Thyroid gland (tissue), 4 donors: ENCODE measurements at places on chromosomes 7 and 10. TPM values are rescaled to one million over a fixed set of nuclear protein-coding genes. Genes with fewer than 3 reads are reported as not detected.
A peak's percentile ranks its signal among the peaks of the same experiment; 100 is the strongest.

- DNase-seq, result no peak
- no peak overlapping the region for H3K27ac ChIP-seq
These were observed 364.3 kb upstream of the TMEM229A start for GRCh38 chr7:124397134-124397533.

GRCh38 chr7:130868139-130868538, 134.1 kb upstream of the KLF14 start:
- H3K27ac ChIP-seq, result peak overlapping the region; percentile 54
- peak; percentile 48 for DNase-seq
- H3K36me3 ChIP-seq, result peaks cover 23% of the 10 kb centered on the region
- H3K27me3 ChIP-seq, result no peaks in the 10 kb centered on the region
- peaks cover 29% of the 10 kb centered on the region for H3K4me1 ChIP-seq
- no peak overlapping the region for H3K4me3 ChIP-seq

SLC29A3 gene
- 8.1 TPM for total RNA-seq

ZNF789 gene
- total RNA-seq, result 11.0 TPM

GRCh38 chr10:15603446-15604011, 116.2 kb downstream of the ITGA8 start:
- H3K4me1 ChIP-seq, result no peaks in the 10 kb centered on the region
- no peaks in the 10 kb centered on the region for H3K27me3 ChIP-seq
- no peak overlapping the region for H3K4me3 ChIP-seq
- no peak for DNase-seq
- no peak overlapping the region for H3K27ac ChIP-seq

SYT15 gene
- total RNA-seq, result 2.2 TPM

DNA sequence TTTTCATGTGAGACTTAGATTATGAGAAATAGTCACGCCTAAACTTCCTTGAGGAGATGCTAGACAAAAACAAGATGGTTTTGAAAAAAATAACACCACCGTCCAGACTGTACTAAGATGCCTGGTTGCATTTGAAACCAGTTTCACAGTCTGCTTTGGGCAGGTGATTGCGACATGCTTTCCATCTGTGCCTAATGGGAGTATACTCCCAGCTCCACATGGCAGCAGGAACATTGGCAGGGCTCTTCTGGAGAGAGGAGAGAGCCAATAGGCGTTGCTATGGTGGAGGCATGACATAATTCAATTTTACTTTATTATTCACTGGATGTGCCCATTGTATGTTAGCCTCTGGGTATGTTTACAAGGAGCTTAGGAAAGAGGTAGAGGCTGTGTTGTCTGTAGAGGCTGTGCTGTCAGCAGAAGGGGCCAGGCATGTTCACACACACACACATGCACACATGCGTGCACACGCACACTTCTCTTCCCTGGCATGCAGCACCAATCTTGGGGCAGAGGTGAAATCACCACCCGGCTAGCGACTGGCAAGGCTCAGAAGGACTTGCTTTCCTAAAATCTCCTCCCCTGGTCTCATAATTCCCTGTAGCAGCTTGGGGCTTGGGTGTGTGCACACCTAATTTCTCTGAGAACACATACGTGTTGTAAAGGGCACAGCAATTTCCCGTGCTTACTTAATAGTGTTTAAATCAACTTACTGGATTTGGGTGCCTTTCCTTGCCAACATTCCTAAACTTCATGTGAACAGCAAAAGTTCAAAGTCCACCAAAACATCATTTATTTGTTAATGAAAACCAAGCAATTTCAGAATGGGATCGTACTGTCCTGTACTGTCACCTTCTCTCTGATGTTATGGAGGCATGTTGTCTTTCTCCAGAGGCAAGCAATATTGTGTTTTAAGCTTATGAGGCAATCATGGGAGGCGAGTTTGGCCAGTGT, 162.1 kb downstream of the TCF7L2 start:
- DNase-seq, result no peak
- no peaks in the 10 kb centered on the region for H3K27me3 ChIP-seq
- H3K27ac ChIP-seq, result no peak overlapping the region
- peaks cover 7% of the 10 kb centered on the region for H3K4me1 ChIP-seq
- no peaks in the 10 kb centered on the region for H3K36me3 ChIP-seq
- no peak overlapping the region for H3K4me3 ChIP-seq

GNAT3 gene
- total RNA-seq, result not detected

FKBP9 gene
- 94.7 TPM for total RNA-seq
